ENCODE measurements at places on chromosomes 7 and 10. TPM values are rescaled to one million over a fixed set of nuclear protein-coding genes. Genes with fewer than 3 reads are reported as not detected.

- no peak for DNase-seq
Observed at GRCh38 chr7:158657189-158657746, 47.3 kb downstream of the NCAPG2 start.

GRCh38 chr10:74187237-74187636 is 36.2 kb downstream of the ADK start:
- no peak for DNase-seq

DNA sequence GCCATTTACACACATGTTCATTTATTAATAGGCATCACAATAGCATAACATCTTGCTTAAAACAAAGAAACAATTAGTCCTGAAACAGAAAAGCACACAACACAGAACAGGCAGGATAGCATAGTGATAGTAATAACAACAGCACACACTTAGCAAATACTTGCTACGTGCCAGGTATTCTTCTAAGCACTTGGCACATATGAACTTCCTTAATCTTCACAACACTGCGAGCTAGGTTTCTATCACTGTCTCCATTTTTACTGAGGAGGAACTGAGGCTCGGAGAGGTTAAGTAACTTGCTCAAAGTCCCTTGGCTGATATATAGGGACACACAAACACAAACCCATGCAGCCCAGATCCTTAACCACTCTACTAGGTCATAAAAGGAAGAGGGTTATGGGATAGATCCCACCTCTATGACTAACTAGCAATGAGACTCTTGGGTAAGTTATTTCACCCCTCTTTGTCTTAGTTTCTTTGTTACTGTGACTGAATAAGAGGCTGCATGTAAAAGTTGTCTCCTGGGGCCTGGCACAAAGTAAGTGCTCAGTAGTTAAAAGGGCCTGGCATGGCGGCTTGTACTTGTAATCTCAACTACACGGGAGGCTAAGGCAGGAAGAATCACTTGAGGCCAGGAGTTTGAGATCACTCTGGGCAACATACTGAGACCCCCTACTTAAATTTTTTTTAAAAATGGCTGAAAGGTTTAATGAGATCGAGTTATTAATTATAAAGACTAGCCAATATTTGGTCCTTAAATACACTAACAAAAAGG is 181.0 kb upstream of the RHOBTB1 start:
- DNase-seq, result no peak

DNA sequence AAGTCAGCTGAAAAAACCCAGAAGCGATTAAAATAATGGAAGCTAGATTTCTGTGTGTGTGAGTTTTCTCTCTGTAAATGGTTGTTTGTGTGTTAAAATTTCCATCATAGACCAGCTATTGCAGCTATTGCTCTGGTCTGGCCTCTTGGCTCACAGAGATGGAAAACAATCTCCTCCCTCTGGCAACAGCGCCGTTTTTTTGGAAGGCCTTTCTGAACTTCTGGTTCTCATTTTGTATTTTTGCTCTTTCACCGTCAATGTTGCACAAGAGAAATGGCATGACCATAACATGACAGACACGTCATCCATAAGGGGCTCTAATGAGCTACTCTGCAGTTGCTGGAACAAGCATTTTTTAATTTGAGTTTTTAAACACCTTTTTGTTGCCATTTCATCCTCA is 91.0 kb downstream of the CUBN start:
- DNase-seq, result no peak

DNA sequence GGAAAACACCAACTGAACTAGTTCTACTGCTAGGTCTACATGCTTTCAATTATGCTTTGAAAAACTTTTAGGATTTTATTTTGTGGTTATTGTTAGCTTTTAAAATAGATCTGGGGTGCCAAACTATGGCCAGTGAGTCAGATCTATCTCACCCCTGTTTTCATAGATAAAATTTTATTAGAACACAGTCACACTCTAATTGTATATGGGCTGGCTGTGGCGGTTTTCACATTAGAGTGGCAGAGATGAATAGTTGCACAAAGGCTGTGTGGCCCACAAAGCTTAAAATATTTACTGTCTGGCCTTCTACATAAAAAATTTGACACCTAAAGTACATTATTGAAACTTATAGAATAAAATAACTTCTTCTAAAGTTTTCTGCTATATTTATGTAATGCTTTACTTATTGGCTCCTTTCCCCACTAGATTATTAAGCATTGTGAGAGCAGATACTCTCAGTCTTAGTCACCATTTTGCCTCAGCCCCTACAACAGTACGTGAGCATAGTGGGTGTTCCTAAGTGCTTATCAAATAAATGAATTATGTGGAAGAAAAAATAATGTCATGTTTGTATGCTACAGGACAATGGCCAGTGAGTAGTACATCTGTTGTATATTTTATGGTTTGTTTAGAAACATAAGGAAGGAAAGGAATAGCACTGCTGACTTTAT is 5.4 kb upstream of the SUV39H2 start:
- peak; percentile 67 for DNase-seq

- DNase-seq, result no peak
Observed at GRCh38 chr10:33832124-33832787, 497.8 kb upstream of the NRP1 start.

GRCh38 chr10:129548600-129548999 is 81.6 kb downstream of the MGMT start:
- DNase-seq, result no peak

DNA sequence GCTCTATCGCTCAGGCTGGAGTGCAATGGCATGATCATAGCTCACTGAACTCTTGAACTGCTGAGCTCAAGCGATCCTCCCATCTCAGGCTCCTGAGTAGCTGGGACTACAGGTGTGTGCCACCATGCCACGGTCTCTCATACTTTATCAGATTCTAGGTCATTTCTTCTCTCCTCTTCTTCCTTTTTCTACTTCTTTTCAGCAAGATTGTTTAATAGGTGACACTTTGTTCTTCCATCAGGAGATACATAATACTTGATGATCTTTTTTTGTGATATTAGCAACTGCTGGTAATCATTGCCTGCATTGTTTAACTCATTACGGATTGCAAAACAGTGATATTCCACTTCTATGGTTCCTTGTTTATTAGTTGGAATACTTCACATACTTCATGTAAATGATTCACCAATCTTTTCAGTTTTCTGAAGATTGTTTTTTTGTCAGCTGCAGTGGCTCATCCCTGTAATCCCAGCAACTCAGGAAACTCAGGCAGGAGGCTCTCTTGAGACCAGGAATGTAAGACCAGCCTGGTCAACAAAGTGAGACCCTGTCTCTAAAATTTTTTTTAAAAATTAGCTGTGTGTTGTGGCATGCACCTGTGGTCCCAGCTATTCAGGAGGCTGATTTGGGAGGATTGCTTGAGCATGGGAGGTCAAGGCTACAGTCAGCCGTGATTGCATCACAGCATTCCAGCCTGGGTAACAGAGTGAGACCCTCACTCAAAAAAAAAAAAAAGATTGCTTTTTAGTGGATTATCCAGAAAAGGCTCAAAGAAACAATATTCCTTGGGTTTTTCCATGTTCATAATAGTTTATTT is 36.2 kb upstream of the CHST3 start:
- DNase-seq, result peak; percentile 47

DNA sequence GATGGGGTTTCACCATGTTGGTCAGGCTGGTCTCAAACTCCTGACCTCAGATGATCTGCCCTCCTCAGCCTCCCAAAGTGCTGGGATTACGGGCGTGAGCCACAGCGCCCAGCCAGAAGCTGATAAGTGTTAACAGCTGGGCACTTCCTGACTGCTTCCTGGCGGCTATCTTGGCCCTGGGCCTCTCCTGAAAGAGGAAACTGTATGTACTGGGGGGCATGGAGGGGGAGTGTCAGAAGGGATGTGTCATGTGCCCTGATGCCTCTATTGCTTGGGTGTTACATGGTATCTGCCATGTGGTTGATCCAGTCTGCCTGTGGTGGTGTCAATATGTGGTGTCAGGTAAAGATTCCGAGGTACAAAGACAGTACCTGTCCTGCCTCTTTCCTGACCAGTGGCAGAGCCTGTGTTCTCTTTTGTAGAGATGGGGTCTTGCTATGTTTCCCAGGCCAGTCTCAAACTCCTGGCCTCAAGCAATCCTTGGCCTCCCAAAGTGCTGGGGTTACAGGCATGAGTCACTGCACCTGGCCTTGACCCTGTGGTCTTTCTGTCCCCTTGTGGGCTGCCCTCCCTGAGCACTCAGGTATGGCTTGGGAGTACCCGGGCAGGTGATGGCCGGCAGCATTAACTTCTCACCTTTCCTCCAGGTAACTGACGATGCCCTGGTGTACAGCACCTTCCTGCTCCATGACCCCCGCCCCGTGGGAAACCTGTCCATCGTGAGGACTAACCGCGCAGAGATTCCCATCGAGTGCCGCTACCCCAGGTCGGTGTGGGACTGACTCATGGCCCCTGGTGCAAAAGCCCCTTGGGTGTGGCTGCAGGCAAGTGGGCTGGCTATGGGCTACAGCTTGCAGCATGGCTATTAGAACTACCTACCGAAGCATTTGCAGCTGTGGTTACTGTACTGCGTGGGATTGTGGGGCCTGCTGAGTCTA is 4.4 kb downstream of the ZP3 start:
- DNase-seq, result peak; percentile 55

DNA sequence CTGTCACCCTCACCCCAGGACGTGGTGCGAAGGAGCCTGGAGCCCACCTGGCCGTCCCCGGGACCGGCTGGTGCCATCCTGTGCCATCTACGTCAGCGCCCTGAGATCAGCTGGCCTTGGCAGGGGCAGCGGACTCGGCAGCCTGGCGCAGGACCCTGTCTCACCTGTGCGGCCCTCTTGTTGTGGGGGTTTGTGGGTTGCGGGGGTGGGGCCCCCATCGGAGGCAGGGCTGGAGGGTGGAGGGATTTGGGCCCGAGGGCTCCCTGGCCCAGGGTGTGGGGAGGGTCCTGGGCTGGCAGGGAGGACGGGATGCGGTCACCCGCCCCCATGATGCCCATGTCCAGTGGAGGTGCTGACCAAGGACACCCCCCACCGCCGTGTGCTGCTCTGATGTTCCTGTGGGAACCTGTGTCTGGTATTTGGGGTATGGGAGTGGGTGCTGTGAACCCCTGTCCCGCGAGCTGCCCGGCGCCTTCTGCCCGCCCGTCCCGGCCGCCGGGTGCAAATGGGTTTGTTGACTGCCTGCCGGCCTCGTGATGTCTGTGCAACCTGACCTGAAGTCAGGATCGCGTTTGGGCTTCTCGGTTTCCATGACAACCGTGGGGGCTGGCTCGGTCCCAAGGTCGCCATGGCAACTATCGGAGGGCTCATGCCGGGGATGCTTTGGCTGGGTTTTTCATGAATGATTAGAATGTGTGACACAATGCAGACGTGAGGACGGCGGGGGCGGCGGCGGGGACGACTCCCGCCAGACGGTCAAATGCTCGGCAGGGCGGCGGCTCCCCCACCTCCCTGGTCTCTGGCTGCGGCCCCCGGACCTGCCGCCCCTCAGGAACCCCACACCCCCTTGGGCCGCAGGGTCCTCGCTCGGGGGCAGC is 7.3 kb downstream of the MAFK start:
- DNase-seq, result peak; percentile 95

DNA sequence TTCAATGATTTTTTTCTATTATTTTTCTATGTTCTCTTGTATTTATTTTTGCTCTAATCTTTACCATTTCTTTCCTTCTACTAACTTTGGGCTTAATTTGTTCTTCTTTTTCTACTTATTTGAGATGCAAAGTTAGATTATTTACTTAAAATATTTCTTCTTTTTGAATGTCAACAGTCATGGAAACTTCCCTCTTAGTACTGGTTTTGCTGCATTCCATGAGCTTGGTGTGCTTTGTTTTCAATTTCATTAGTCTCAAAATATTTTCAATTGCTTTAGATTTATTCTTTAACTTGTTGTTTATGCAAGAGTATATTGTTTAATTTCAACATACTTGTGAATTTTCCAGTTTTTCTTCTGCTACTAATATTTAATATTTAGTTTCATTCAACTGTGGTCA is 230.4 kb downstream of the LRRTM3 start:
- DNase-seq, result no peak

The NPFFR1 gene
- not detected for total RNA-seq

The ELN gene
- 26.2 TPM for total RNA-seq

The DPY19L1 gene
- total RNA-seq, result 51.2 TPM

The MOGAT3 gene
- total RNA-seq, result not detected
